Panc1 (cell line): ENCODE measurements at places on chromosomes 16 and 17.

DNA sequence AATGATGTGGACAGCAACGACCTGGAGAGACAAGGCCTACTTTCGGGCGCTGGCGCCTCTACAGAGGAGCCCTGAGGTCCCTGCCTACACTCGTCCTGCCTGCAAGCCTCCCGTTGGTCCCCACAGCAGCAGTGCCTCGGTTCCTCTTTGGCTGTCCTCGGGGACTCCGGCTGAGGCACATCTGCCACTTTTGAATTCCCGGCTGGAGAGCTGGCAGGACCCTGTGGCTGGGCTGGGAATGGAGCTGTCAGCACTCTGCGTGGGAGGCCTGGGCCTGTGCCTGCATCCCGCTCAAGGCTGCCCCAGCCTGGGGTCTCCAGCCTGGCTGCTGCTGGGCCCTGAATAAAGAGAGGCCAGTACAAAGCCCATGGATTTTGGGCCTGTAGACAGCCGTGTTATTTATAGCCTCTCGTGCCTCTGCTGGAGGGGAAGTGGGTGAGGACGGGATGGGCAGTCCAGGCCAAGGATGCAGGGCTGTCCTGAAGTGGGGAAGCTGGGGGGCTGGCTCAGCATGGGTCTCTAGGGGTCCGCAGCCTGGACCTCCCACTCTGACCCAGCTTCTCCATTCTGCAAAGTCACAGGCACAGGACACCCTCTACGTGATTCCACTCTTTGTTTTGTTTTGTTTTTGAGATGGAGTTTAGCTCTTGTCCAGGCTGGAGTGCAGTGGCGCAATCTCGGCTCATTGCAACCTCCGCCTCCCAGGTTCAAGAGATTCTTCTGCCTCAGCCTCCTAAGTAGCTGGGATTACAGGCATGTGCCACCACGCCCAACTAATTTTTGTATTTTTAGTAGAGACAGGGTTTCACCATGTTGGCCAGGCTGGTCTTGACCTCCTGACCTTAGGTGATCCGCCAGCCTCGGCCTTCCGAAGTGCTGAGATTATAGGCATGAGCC is 10.6 kb upstream of the SPNS2 start:
- DNase-seq = no peak

- DNase-seq = no peak
These were observed 20.0 kb downstream of the USP32 start for GRCh38 chr17:60371818-60372510.

GRCh38 chr16:68478526-68479250 is 30.4 kb upstream of the SMPD3 start:
- DNase-seq = no peak

DNA sequence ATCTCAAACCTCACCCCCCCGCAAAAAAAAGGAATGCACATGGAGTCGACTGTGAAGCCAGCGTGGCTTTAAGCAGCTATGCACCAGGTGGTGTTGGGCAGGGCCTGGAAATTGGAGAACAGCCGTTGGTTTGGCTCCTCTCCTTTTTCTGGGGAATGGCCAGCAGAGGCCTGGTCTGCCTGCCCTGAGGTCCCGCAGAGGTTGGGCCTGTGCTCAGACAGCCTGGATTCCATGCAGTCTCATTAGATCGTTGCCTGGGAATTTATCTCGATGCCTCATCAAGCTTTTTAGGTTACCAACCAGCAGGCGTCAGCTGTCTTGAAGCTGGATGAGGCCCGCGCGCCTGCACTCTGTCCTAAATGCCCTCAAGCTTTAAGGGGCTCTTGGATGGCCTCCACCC is 9.8 kb downstream of the SLC12A3 start:
- no peak for DNase-seq

DNA sequence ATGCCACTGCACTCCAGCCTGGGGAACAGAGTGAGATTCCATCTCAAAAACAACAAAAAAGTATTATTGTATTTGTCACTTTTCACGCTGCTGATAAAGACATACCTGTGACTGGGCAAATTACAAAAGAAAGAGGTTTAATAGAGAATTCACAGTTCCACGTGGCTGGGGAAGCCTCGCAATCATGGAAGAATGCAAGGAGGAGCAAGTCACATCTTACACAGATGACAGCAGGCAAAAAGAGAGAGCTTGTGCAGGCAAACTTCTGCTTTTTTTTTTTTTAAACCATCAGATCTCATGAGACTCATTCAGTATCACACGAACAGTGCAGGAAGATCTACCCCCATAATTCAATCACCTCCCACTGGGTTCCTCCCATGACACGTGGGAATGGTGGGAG is 41.5 kb upstream of the ETV4 start:
- no peak for DNase-seq

GRCh38 chr16:83581082-83581481 is 226.7 kb upstream of the HSBP1 start:
- no peak for DNase-seq

- DNase-seq = no peak
These were observed 19.9 kb upstream of the COL1A1 start for GRCh38 chr17:50221266-50221863.

DNA sequence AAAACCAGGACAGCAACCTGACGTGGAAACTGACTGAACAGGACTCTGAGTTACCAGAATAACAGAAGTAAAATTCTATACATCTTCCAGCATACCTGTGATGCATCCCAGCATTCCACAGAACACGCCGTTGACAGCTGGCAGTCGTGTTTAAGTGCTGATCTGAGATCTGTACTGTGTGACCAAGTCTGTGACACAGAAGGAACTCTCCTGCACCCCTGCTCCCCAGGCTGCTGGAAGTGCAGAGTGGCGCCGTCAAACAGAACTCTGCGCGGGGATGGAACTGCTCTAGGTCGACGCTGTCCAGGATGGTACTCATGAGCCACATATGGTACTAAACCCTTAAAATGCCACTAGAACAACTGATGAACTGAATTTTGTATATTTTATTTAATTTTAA is 804 bp upstream of the ITGAE start:
- no peak for DNase-seq

GRCh38 chr17:29982991-29983653 is 41.7 kb downstream of the EFCAB5 start:
- DNase-seq = no peak

DNA sequence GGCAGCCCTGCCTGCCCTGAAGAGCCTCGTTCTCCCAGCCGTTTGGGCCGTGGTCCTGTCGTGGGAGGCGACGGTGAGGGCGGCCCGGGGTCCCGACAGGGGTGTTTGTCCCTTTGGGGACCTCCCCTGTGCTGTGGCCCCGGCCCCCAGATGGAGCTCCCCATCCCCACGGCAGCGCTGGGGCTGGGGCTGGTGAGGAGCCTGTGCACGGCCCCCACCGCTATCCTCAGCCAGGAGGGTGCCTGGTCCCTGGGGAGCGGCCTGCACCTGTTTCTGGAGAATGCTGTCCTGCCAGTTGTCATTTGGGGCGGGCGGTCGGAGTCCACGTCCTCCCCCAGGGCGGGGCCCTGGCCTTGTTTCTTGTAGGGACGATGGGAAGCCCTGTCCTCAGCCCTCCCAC is 6.6 kb downstream of the CAPN15 start:
- DNase-seq = no peak

GRCh38 chr17:28396635-28397239 is 9.3 kb downstream of the SLC46A1 start:
- DNase-seq = no peak

DNA sequence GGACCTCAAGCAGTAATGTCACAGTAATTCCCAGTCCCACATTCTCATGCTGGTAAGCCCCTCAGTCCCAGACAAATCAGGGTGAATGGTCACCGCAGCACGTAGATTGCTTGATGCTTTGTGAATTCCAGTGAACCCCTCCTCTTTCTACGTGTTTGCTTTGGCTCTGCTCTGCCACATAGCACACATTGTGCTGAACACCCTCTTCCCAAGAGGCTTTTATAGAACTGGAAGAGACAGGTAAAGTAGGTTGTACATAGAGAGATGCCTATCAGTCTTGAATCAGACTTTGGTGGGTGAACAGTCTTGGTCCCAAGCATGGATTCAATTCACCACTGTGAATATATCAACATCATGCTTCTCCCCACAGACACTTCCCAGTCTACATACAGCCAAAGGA is 579 bp upstream of the KRTAP9-6 start:
- DNase-seq = no peak

- no peak for DNase-seq
These were observed 270.1 kb upstream of the TBX2 start for GRCh38 chr17:61129267-61130254.

- no peak for DNase-seq
These were observed 248.2 kb upstream of the MAF start for GRCh38 chr16:79848719-79849118.

DNA sequence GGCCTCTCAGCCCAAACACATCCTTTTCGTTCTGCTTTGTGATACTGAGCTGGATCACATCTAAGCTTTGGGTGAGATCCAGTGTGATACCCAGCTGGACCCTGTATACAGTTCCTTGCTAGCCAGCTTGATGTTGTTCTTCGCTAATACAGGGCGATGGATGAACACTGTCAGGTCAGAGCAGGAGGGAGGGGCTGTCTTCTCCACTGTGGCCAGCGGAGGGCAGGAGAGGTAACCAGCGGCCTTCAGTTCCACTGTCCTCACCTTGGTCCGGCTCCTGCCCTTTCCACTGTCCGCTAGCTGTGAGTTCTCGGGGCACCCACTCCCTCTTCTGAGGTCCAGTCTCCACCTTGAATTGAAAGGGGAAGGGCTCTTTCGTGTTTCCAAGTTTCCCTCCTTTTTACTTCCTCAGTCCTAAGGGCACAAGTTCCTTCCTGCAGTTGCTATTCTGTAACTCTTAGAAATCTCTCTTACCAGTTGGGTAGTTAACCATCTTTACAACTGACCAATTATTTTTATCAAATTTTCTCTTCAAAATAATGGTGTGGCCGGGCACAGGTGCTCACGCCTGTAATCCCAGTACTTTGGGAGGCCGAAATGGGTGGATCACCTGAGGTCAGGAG is 3.0 kb upstream of the ZNF213 start:
- no peak for DNase-seq

DNA sequence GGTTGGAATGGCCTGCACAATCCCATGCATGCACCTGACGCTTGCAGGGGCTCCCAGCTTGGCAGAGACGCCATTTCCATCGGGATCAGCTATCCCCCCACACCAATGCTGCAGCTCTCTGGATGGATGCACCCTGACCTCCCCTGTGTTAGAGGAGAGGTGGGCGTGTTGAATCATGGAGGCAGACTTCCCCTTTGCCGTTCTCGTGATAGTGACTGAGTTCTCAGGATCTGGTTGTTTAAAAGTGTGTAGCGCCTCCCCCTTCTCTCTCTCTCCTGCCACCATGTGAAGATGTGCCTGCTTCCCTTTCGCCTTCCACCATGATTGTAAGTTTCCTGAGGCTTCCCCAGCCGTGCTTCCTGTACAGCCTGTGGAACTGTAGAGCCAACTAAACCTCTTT is 17.8 kb upstream of the KCNH6 start:
- no peak for DNase-seq

GRCh38 chr17:7330638-7331015 is 1.5 kb upstream of the NEURL4 start:
- DNase-seq = no peak

DNA sequence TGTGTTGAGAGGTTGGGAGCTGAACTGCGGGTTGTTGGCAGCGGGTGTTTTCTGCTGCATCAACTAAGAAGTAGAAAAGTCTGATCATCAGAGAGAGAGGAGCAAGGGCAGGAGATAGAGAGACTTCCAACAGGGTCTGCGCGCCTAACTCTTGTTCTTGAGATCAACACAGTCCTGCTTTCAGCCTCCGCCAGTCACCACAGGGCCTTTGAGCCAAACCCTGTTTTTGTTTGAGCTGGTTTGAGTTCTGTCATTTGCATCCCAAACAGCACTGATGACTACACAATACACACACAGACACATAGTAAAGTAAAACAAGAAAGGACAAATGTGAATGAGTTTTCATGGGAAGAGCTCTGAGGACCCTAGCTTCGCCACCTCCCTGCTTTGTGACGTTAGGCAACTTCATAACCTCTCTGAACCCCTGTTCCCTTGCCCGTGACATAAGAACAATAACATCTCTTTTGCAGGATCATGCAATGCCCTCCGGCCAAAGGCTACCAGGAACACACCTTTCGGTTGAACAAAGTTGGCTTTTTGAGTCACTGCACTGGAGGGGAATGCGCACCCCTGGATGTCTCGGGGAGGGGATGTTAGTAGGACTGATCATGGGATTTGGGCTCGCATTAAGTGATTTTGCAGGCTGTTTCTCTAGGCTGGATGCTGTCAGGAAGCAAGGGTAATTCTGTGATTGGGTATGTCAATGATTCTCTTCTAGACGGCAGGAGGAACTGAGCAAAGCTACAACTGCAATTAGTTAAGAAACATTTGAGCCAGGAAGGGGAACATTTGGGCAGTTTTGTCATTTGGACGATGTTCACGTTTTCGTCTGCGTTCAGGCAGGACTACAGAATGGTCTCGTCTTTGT is 92.3 kb downstream of the C16orf78 start:
- DNase-seq = no peak

DNA sequence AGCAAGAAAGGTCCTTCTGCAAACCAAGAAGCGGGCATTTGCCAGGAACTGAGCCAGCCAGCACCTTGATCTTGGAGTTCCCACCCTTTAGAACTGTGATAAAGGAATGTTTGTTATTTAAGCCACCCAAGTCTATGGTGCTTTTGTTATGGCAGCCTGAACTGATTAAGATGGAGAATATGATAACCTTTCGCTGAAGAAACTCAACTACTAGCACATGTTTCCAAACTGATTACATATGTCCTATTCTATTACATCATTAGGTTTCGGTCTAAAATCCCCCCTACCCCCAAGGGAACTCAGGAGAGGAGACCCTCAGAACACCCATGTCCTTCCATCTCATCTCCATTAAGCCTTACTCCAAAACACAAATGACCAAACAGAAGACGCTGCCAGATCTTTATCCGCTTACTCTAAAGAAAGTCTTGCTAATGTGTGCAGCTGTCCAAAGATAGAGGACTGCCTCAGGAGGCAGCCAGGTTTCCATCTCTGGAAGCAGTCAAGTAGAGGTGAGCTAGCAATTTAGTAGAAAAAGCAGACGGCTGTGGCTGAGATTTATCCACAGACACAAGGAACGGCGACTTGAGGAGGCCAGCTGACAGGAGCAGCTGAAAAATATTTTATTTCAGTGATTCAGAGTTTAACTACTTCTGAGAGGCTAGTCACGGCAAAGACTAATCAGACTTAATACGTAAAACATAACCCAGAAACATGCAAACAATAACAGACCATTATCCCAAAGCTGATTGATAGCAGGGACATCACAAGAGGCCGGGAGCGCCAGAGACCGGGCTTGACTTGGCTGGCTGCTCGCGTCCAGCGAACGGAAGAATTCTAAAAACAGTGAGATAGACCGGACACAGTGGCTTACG is 611.4 kb upstream of the CDH5 start:
- no peak for DNase-seq

- DNase-seq = no peak
These were observed 145.6 kb upstream of the RCVRN start for GRCh38 chr17:10050597-10051101.
